ENCODE measurements at places on chromosomes 7 and 10. TPM values are rescaled to one million over a fixed set of nuclear protein-coding genes. Genes with fewer than 3 reads are reported as not detected.

NUTM2B gene
- 0.16 TPM for total RNA-seq

TWNK gene
- 3.0 TPM for total RNA-seq

CNTNAP2 gene
- not detected for total RNA-seq

ECD gene
- total RNA-seq: 18.1 TPM

ODAD2 gene
- total RNA-seq: under 0.01 TPM

PLXDC2 gene
- 3.8 TPM for total RNA-seq

LRRC4 gene
- total RNA-seq: 1.9 TPM

Measured in bronchial smooth muscle cell (primary cell).